Esophagus squamous epithelium (tissue), 5 donors: ENCODE measurements at places on chromosomes 7 and 10.

GRCh38 chr7:139099172-139099947 is 10.2 kb downstream of the ZC3HAV1 start:
- DNase-seq, result no peak

DNA sequence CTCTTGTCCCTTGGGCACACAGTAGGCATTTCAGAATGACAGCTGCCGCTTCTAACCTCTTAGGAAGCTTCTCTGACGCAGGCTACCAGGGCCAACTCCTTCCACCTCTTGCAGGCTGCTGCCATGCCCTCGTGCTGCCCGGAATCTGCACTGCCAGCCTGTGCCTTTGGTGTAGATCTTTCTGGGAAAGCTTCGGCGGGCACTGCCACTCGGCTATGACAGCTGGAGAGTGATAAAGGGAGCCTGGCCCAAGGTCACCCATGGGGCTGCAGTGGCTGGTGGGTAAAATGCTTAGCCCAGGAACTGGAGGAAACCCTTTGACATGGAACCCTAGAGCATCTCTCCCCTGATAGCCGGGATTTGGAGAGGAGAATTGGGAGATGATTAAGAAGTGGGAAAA is 78.0 kb upstream of the C1QL3 start:
- DNase-seq, result no peak

- DNase-seq, result no peak
Measured at GRCh38 chr7:35334506-35334905, 80.6 kb upstream of the TBX20 start.

- DNase-seq, result no peak
Measured at GRCh38 chr10:24953675-24954074, 1.3 kb upstream of the PRTFDC1 start.

GRCh38 chr7:43071604-43072003 is 40.8 kb upstream of the HECW1 start:
- no peak for DNase-seq

DNA sequence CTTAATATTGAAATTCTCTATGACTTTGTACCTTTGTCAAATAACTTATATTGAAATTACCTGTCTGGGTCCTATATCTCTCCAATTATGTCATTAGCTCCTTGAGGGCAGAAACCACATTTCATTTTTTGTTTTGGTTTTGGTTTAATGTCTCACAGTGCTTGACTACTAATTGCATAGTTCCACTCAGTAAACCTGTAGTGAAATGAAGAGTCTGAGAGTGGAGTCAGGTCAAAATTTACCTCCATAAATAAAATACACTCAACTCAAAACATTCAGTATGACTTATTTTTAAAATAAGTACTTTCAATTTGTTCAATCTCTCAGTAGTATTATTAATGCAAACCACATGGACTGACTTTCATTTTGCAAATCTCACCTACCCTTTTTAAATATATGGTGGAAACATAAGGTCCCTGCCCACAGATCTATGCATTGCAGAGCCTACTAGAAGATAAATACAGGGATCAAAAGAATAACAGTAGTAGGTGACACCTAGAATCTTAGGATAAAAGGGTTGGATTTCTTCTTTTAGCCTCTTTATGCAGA is 32.5 kb downstream of the PDE1C start:
- no peak for DNase-seq

DNA sequence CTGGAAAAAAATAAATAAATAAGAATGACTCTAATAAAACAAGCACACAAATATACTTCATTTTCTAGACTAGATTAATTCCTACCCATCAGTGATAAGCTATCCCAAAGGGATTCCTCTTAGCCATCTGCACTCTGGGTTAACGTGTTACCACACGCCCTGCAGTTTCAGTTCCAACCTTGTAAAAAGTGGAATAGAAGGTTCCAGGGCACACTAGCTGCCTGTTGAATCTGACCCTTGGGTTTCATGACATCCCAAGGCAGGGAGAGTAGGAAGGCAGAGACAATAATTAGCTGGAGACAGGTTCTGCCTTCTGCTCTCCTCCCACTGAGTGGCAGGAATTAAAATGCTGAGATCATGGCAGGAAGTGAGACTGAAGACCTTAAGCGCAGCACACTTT is 33.5 kb downstream of the SLC37A3 start:
- no peak for DNase-seq

DNA sequence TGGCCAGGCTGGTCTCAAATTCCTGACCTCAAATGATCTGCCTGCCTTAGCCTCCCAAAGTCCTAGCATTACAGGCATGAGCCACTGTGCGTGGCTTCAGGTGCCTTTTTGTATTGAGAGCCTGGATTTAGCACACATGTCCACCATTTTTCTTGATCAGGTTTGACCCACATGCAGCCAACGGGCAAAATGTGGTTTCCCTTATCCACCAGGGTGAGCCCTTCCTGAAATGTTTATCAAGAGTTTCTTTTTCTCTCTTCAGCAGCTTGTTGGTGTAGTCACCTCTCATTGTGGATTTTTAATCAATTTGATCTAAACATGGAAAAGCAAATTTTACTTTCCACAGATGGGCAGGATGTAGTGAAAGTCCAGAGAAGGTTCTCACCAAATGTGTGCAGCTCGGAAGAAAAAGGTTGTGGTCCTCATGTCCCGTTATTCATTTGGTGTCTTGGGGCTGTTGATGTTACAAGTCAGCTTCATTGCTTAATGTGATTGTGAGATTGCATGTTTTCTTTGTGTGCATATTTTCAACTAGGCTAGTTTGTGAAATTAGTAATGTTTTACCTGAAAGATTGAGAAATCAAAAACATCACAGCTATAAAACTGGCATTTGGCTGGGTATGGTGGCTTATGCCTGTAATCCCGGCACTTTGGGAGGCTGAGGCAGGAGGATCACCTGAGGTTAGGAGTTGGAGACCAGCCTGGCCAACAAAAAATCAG is 28.9 kb downstream of the GUSB start:
- DNase-seq, result no peak

DNA sequence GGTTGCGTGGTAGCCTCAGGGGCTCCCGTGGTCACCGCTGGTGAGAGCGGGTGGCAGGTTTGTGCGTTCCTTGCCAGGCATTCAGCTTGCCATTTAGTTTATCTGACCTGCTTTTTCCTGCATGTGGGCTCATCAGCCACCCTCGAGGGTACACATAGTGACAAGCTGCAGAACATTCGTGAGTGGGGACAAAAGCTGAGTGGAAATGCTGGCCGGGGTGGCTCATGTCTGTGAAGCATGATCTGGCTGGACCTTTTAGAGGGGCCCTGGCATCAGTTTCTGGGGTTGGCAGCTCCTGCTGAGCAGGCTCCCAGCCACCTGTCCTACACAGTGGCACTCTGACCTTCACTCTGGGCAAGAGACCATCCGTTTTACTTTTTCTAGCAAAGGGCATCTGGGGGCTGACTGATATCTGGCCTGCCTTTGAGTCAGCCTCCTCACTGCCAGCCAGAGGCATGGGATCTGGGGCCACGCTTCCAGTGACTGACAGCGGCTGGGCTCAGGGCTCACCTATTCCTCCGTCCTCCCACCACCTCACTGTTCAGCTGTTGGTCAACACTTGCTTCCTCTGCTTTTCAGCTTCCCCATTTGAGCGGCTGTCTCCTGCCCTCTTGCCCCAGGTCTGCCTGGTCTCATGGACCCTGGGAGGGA is 75.0 kb downstream of the LANCL2 start:
- DNase-seq, result no peak

GRCh38 chr7:78099715-78100394 is 301.3 kb downstream of the PHTF2 start:
- no peak for DNase-seq

DNA sequence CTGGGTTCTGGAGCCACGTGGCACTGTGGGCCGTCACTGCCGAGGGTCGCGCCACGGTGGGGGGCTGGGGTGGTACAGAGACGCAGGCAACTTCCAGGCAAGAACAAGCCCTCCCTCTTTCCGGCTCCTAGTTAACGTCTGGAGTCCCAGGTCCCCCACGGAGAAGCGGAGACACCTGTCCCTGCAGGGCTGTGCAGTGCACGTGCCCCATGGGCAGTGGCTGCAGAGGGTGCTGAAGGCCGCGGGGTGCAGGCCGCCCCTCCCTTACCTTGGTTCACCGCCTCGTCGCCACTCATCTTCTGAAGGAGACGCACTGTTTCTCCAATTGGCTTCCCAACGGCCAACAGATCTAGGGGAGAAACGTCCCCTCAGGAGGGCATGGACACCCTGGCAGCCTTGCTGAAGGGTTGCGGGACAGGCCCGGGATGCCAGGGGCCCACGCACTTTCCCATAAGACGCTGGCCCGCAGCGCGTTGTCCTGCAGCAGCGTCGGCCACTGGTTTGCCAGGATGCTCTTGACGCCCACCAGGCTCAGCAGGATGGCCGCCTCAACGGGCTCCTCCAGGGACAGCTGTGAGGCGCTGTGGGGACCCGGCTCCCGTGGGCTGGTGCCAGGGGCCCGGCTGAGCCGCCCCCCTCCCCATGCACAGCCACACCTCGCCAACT is 24.3 kb upstream of the NKX6-2 start:
- DNase-seq, result no peak

DNA sequence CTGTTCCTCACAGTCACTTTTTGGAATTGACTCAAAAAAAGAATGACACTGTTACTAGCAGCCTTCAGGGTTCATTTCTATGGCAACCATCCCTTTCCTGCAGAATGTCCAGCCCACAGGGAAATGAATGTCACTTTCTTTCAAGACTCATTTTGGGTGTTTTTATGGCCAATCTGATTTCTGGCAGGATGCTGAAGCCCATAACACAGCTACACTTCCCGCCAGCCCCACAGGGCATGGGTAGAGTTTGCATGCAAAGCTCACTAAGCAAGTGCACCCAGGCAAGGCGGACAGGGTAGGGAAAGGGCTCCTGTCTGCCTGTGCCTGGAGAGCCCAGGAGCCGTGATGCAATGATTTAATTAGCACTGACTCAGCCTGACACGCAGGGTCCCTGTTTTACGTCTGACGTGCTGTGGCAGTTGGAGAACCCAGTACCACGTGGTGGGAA is 26.1 kb upstream of the GPAM start:
- no peak for DNase-seq

DNA sequence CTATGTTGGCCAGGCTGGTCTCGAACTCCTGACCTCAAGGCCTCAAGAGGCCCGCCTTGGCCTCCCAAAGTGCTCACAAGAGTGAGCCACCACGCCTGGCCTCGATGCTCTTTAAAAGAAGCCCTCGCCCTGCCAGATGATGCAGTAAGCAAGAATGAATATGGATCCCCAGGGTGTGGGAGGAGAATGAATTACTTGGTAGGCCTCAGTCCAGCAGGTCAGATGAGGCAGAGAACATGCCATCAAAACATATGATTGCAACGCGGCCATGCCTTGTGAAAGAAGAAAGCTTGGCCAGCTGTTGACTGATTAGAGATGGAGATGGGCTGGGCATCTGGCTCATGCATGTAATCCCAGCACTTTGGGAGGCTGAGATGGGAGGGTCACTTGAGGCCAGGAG is 68.7 kb downstream of the CAMK1D start:
- DNase-seq, result no peak

DNA sequence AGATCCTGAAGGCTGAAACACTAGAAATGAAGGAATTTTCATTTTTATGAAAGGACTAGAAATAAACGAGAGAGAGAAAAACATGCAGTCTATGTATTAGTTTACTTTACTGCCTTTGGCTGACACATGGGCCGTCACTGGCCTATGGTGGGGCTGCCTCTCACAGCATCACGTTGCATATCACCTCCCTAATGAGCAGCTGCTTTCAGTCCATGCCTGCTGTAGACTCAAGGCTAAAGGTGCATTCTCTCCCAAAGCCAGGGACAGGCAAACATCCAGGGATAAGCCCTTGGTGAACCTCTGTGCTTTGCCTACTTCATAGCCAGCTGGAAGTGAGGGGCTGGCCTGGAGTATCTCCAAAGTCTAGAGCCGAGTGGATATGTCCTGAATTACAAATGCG is 359.4 kb downstream of the GPAM start:
- no peak for DNase-seq

- DNase-seq, result no peak
Measured at GRCh38 chr7:149767068-149767467, 6.3 kb downstream of the ZNF467 start.

DNA sequence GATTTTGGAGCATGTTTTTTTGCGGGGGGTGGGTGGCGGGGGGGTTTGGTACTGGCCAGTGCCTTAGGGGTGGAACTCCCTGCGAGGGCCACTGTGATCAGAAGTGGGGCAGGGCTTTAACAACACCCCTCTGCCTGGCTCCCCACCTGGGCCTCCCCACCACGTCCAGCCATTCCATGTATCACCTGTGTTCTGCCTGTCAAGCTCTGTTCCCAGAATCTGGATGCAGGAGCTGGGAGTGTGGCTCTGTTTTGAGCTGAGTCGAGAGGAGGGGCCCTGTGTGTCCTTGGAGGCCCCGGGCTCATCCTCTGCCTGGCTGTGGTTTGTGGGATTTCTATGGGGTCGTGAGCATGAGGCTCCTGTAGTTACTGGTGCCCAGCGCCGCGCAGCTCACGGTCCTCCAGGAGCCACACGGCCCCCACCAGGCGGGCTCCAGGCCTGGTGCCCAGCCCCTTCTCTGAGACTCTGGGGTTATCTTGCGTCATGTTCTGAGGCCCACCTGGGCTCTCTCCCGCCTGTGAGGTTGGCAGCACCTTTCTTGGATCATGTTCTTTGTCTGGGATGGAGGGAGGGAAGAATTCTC is 29.6 kb downstream of the PFKFB3 start:
- no peak for DNase-seq

GRCh38 chr7:36188266-36188665 is 35.2 kb downstream of the EEPD1 start:
- no peak for DNase-seq

DNA sequence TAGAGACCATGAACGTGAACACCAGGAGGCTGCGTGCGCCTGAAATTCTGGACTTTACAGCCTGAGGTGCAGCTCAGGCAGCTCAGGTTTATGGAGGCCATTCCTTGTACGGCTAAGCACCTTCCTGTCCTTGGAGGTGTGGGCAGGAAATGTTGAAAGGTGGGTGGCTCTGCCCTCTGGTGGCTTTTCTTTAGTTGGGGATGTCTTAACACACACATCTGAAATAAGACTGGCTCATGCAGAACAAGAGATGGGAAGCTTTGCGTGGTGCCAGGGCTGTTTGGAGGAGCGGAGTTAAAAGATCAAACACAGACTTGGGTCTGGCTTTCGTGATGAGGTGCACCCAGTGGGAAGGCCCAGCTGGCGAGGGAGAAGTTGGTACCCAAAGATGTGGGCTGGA is 64.1 kb downstream of the DOCK1 start:
- no peak for DNase-seq

GRCh38 chr10:18955061-18955460 is 93.5 kb upstream of the MALRD1 start:
- no peak for DNase-seq

DNA sequence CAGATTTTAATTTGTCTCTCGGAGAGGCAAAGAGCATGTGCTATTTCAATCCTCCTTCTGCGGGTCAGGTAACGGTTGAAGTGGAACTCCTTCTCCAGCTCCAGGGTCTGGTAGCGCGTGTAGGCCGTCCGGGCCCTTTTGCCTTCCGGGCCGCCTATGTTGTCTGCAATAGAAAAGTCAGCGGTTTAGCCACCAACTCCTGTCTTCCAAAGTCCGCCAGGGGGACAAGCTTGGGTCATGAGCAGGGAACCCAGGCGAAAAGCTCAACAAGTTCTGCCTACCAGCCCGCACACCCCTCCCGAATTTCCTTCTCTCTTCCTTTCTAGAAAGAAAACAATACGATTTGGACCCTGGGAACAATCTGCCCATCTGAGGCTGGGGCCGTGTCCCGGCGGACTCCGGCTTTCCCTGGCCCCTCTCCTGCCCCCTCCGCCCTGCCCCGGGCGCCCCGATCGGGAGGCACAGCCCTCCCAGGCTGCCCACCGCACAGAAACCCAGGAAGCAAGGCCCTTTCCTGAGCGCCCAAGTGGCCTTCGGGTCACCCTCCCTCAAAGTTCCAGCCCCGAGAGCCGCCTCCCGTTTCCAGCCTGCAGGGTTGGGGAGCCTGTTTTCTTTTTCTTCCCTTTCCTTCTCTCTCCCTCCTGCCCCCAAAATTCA is 1.4 kb downstream of the HOXA5 start:
- DNase-seq, result no peak
